ENCODE measurements at places on chromosomes 1 and 21.

DNA sequence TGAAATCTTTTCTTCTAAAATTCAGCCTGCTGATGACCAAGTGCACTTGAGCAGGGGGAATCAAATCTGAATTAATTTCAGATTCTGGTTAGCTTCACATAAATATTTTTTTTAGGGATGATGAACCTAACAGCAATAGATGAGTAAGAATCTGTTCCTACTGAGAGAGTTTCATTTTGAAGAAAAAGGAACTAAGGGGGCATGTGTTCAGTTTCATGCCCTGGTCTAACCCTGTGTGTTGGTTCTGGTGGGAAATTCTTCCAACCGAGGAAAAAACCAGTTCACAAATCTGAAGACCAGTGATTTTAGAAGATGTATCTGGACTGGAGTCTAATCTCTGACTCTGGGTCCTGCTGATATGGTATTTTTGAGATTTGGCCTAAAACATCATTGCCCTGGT lies 13.7 kb downstream of the SELL start:
- no peak for DNase-seq

- DNase-seq, result no peak
Measured at GRCh38 chr1:12601700-12602658, 16.0 kb downstream of the DHRS3 start.

DNA sequence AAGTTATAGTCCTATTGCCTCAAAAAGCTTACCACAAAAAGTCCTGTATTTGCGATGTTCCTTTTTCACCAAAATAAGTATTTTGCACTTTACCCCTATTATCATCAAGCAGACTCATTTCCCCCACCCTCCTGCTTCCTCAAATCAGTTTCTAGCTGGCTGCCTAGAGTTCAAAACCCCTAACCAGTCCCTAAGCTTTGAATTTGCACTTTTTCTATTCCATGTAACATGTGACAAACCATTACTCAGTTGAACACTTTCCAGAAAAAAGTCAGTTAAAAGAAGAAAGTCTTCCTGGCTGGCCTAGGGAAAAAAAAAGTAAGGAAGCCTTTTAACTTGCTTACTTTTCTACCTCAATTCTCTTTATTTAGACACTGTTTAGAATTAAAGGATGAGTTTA lies 8.2 kb downstream of the CEP170 start:
- no peak for DNase-seq

DNA sequence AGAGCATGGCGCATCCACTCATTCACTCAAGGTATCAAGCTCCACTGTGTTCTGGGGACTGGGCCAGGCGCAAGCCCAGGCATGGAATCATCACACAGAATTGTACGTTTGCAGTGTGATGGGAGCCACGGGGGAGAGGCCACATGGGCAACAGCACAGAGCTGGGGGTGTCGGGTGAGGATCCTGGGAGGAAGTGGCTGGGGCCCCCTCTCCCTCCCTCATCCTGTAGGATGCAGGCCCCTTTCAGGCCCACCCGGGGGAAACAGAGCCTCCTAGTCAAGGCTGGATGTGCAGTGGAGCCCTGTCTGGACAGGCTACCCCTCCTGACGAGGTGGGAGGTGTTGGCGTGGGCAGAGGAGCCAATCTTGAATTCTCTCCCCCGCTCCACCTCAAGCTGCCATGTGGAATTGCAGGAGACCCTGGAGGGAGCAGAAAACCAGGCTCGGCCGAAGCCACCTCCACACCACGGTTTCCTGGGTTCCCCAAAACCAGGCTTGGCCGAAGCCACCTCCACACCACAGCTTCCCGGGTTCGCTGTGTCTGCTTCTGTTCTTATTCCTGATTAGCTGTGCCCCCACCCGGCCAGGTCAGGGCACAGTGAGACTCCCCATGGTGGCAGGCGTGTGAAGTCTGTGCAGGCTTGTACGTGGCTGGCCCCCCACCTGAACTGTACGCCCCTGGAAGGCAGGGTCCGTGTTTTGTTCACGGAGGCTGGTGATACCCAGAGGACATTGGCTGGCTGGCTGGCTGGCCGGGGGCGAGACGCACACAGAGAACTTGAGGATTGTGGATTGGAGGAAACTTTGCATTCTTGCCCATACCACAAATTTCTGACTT lies 4.2 kb upstream of the C1orf174 start:
- no peak for DNase-seq

DNA sequence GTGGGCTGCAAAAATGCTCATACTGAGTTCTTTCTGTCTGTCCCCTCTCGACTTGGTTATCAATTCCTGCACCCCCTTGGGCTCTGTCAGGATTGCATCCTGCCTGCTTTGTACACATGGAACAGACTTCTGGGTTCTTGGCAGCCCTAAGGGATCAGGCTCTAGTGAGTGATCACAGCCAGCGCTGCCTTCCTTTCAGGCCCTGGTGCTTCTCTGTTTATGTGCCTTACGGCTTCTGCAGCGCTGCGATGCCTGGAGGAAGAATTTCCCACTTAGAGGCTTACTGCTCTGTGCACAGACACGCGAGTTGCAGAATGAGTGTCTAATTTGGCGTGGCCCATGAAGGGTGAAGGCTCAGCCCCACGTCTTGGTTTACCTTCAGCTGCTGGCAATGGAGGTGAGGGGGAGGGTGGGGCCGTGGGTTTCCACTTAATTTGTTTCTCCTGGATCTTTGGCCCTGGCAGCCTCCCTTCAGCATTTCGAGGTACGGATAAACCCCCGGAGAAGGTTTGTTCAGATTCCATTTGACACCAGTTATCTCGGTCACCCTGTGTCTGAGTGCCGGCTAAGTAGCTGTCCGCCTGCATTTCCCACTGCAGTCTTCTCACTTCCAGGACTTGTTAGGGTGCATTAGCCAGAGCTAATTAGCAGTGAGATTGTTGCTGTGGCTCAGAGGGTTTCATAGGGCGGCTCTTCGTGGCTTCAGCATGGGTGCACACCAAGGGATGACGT lies 227.3 kb downstream of the DYRK1A start:
- no peak for DNase-seq

DNA sequence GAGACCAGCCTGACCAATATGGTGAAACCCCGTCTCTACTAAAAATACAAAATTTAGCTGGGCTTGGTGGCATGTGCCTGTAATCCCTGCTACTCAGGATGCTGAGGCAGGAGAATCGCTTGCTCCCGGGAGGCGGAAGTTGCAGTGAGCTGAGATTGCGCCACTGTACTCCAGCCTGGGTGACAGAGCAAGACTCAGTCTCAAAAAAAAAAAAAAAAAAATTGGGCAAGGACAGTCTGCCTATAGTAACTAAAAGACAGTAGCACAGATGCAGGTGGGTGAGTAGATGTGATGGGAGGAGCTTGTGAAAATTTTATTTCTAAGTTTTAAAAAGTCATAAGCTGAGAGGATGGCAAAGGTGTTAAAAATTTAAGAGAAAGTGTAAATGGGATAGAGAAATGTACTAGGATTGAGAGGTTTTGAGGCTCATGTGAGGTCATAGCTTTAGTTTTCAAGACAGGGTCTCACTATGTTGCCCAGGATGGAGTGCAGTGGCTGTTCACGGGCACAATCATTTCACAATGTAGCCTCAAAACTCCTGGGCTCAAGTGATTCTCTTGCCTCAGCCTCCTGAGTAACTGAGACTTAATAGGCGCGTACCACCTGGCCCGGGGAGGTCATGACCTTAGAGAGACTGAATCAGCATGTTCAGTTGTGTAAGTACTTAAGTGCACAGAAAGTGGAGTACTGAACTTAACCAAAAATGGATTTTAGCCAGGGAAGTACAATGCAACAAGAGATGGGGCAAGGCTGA lies 33.7 kb downstream of the PTP4A2 start:
- DNase-seq, result no peak

GRCh38 chr1:173224280-173224892 lies 17.3 kb upstream of the TNFSF4 start:
- DNase-seq, result no peak

DNA sequence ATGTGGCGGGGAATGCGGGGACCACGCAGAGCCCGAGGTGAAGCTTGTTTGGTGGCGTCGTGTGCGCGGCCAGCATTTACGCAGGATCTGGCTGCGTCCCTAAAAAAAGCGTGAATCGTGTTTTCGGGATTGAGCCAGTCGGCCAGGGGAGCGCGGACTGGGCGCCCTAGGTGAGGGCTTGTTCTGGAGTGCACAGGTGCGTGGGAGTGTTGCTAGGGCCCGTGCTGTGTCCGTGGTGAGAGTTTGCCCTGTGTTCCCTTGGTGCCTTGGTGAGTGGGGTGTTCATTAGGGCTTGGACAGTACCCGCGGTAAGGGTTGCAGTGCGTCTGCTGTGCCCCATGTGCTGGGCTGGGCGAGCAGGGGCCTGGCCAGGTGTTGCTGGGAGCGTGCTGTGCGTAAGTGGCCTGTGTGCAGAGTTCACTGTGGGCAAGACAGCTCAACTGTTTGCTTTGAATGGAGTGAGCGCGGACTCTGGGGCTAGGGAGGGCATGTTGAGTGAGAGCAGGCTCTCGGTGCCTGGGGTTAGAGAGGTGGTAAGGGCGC lies 673 bp downstream of the CD46 start:
- DNase-seq, result no peak

GRCh38 chr1:92192246-92192645 lies 25.5 kb upstream of the C1orf146 start:
- no peak for DNase-seq

DNA sequence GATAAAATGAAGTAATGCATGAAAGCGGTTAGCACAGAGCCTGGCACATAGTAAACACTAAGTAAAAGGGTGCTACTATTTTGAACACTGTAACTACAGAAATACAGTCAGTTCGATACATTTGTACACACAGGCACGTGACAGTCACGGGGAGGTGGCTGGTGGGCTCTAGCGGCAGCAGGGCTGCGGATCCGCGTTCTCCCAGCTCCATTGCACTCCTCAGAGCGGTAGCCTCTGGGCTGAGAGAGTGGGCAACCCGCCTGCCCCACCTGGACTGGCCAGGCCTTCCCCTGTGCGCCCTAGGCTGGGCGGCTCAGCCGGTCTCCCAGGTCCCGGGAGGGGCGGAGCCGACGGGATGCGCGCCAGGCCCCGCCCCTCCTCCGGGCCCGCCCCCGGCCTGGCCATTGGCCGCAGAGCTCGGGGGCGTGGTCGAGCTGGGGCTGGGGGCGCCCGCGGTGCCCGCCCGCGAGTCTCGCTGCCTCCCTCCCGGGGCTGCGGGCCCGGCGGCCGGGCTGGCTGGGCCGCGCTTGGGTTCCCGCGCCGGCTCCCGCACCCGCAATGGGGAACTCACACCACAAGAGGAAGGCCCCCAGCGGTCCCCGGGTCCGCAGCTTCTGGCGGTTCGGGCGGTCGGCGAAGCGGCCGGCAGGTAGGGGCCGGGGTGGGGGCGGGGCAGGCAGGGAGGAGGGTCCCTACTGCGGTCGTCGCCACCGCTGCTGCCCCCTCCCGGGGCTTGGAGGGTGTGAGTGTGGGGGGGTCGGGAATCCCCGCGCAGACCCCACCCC lies 51.2 kb upstream of the SYNC start:
- DNase-seq, result peak; percentile 32

- DNase-seq, result no peak
Measured at GRCh38 chr1:20028125-20028524, 41.9 kb upstream of the PLA2G5 start.

DNA sequence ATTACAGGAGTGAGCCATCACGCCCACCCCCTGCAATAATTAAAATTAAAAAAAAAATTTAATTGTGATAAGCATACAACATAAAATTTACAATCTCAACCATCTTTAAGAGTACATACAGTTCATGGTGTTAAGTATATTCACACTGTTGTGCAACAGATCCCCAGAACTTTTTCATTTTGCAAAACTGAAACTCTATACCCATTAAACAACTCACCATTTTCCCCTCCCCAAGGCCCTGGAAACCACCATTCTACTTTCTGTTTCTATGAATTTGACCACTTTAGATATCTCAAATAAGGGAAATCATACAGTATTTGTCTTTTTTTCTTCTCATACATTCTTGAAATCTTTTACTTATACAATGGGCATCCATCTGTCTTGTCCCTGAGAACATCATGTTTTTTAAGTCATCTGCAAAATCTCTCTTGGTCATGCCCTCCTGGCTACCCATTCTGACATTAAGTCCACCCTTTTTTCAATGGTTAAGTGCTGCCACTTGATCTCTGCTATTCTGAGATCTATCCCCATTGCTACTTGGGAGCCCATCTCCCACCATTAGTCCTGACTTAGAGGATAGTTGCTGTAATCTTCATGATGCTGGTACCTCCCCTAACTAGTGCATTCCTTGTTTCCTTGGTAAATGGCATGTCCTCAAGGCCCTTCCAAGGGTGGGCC lies 39.4 kb upstream of the ZFYVE9 start:
- no peak for DNase-seq

- no peak for DNase-seq
Measured at GRCh38 chr1:41341772-41342562, 19.3 kb upstream of the FOXO6 start.

DNA sequence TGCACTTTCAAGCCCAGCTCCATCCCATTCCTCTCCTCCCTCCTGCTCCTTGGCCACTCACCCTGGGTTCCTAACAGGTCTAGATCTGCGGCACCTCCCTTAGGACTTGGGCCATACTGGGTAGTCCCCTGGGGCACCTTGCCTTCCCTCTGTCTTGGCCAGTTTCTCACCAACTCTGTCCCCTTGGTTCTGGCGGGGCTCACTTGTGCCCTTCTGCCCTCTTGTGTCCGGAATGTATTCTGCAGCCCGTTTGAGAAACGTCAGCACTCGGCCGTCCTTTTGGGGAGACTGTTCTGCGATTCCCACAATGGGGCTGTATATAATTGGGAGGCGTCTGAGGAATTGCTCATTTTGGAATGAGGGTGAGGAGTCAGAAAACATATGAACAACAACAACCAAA lies 162.4 kb downstream of the ZSCAN20 start:
- DNase-seq, result no peak

DNA sequence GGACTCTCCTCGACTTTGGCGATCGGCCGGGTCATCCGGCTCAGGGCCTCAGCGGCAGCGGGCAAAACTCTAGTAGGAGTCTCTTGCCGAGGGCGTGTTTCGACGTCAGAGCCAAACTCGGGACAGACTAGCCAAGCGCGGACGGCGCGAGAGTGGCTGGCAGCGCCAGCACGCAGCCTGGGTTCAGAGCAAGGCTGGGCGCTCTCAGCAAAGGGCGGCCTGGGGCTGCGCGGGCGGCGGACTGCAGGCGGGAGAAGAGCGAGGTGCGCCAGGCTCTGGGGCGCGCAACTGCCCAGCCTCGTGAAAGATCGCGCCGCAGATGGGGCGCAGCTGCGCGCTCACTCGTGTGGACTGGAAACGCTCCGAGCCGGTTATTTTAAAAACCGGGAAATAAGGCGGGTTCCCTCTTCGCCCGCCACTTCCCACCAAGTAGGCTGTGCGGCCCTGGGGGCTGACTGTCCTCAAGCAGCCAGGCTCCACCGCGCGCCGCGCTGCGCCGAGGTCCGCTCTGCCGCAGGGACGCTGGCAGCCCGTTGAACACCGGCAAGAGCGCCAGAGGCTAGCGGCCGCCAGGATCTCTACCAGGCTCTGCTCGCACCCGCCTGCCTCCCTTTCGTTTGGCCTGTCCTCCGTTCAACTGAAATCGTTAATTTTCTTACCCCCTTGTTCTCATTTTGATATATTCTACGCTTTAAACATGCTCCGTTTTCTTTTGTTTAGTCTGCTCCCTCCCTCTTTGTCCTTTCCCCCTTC lies 2.4 kb downstream of the ALX3 start:
- DNase-seq, result no peak

- no peak for DNase-seq
Measured at GRCh38 chr1:104125970-104126369, 376.3 kb downstream of the AMY1C start.

- DNase-seq, result no peak
Measured at GRCh38 chr1:60861961-60862567, 220.3 kb upstream of the NFIA start.

Measured in stimulated activated CD8-positive, alpha-beta memory T cell treated with anti-CD3 and anti-CD28 coated beads, Interleukin-12 subunit alpha, Interleukin-12 subunit beta, amount 100 ng/mL, for 1 hour (primary cell).